Peyer's patch (tissue), 4 donors: ENCODE measurements at places on chromosomes 2 and 18. TPM values are rescaled to one million over a fixed set of nuclear protein-coding genes. Genes with fewer than 3 reads are reported as not detected.

DNA sequence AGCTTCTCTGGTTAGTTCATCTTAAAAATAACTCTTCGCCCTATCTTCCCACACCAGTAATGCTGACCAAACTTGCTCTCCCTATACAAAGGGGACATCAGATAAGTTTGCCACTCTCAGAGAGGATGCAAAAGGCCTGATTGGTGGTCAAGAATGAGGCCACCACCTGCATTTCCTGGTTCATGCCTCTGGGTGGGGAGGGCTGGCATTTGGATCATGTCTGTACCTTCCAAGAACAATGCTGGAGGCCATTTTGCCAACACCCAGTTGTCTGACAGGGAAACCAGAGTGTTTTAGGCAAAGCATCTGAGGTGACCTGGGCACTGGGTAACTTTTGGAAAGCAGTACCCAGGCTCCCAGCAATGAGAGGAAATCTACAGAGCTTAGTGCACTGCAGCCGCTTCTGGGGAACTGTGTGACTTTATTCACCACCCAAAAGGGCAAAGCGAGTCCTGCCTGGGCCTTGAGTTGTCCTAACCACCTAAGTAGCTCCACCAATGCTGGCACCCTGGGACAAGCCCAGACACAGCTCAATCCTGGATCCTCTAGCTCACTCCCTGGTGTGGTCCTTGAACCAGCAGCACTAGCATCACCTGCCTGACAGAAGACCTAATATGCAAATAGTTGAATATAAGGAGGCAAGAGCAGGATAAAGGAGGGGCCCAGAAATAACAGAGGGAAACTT is 35.1 kb downstream of the CAPN13 start:
- no peak for DNase-seq

- no peak for DNase-seq
These were observed 18.4 kb upstream of the TXNL4A start for GRCh38 chr18:80006724-80007123.

The UGT1A4 gene
- total RNA-seq = not detected

The SERPINB7 gene
- not detected for total RNA-seq

GRCh38 chr18:35324926-35325655 is 19.1 kb downstream of the ZNF24 start:
- no peak for DNase-seq

DNA sequence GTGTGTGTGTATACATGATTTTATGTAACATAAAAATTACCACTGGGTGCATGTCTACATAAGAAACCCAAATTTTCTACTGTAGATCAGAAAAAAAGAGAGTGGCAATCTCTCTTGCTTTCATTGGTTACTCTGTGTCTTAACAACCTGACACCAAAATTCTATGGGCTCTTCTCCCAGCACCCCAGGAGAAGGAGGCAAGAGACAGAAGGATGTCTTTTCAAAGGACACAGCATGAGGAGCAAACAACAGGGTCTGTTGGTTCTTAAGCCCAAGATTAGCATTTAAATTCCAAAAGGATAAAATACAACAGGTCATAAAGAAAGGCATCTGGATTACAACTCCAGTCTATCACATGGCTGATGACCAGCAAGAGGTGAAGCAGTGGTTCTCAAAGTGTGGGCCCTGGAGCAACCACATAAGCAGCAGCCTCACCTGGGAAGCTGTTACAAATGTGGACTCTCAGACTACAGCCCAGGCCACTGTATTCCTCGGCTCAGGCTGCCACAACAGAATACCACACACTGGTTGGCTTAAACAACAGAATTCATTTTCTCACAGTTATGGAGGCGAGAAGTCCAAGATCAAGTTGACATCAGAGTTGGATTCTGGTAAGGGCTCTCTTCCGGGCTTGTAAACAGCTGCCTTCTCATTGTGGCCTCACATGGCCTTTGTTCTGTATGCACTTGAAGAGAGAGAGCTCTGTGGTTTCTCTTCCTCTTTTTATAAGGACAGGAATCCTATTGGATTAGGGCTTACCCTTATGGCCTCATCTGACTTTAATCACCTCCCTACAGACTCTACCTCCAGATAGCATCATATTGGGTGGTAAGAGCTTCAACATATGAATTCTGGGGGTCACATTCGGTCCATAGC is 79.8 kb upstream of the RNF152 start:
- DNase-seq = no peak

DNA sequence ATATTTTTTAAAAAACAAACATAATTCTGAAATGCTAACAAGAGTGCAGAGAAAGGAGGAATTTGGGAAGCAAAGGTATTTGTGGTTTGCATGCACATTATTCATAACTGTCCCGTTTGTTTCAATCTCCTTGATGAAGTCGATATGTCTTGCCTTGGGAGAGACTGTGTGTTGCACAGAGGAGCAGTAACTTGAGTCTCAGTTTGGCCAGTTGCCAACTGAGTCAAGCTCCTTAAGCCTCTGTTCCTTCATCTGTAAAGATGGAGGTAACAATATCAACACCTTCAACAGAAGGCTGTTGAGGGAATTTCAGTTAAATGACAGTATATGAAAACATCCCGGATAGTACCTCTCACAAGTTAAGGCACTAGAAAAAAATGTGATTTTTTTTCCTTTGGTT is 226.2 kb downstream of the ASXL3 start:
- DNase-seq = no peak

DNA sequence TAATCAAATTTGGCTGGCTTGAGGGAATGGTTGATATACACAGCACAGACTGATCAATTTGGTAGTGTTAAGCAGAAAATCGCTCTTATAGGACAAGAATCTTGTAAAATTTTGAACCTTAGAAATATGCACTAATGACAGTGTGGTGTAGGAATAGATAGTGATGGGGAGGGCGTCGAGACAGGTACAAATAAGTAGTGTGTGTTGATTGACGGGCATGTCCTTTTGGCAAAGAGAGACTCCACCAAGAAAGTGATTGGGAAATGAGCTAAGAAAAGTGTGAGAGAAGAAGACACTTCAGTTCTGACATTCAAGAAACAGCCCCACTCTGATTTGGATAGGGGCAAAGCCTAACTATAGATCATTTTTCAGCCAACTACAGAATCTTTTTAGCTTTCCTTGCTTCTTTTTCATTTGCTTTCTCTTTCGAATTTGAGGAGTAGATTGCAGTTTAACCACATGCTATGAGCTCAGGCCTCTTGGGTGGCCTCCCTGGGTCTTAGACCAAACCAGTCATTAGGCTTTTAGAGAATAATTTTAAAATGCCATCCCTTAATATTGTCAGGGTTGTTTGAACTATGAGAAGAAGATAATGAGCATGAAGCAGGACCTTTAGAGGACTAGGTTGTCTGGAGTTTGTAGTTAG is 127.1 kb downstream of the CERS6 start:
- no peak for DNase-seq

DNA sequence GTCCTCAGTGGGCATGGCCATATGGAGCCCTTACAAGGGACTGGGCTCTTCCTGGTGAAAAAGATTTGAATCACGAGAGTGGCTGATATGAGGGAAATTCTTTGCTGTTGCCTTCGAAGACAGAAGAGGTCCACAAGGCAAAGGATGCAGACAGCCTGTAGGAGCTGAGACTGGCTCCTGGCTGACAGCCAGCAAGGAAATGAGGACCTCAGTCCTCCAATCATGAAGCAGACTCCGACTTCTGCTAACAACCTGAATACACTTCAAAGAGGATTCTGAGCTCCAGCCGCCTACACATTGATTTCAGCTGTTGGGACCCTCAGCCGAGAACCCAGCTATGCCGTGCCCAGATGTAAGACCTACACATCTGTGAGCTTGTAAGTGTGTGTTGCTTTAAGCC is 3.0 kb upstream of the ST8SIA5 start:
- DNase-seq = no peak

DNA sequence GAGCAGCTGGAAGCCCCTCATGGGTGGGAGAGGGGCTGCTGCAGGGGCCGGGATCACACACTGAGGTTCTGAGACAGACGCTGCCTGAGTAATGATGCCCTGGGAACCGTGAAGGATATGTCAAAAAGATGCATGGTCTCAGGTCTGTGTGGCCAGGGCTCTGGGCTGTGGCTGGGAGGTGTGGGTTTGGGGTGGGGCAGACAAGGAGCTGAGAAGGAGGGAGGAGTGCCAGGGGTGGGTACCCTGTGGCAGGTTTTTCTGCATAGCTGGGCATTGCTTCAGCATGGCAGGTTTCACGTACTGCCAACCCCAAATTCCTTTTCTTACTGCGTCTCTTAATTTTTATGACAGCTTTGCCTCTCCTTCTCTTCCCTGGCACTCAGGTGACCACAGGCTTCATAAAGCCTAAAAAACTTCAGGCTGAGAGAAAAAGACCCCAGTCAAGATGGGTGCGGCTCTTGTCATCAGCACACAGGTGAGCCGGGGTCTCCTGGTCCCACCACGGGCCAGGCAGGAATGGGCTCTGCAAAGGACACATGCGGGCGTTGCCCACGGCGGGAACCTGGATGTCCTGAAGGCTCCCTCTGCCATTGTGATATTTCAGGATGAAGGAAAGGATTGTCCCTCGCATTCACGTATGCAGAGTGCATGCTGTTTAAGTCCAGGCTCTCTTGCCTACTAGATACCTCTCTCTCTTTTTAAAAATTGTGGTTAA is 18.0 kb downstream of the MALL start:
- DNase-seq = no peak

- DNase-seq = no peak
These were observed 311.5 kb upstream of the GYPC start for GRCh38 chr2:126344493-126344892.

The RTP5 gene
- total RNA-seq = not detected

GRCh38 chr2:204321910-204322751 is 223.1 kb upstream of the PARD3B start:
- DNase-seq = no peak

The PROC gene
- not detected for total RNA-seq

DNA sequence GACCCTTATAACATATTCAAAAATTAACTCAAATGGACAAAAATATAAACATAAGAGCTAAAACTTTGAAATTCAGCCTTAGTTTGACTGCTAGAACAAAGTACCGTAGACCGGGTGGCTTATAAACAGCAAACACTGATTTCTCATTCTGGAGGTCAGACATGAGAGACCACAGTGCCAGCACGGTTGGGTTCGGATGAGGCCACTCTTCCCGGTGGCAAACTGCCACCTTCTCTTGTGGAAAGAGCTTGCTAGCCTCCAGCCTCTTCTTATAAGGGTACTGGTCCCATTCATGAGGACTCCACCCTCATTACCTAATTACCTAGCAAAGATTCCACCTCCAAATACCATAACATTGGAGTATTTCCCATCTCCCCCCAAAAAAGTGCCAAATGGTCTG is 91.3 kb downstream of the FAM210A start:
- no peak for DNase-seq

GRCh38 chr2:229714080-229714735 is at the start of gene DNER:
Gene DNER (minus strand): TSS chr2:229714555. CDS start chr2:229714423, 132 bp downstream.
- no peak for DNase-seq

- DNase-seq = no peak
These were observed 170.0 kb upstream of the COPS8 start for GRCh38 chr2:236915726-236916125.

- DNase-seq = no peak
These were observed 44.5 kb downstream of the TMEM182 start for GRCh38 chr2:102806250-102806837.

The KLHL29 gene
- 18.2 TPM for total RNA-seq
